CD4-positive, alpha-beta T cell treated with Interleukin-6 at 100 ng/mL for 8 hours (primary cell): ENCODE measurements at places on chromosomes 6 and 20.

DNA sequence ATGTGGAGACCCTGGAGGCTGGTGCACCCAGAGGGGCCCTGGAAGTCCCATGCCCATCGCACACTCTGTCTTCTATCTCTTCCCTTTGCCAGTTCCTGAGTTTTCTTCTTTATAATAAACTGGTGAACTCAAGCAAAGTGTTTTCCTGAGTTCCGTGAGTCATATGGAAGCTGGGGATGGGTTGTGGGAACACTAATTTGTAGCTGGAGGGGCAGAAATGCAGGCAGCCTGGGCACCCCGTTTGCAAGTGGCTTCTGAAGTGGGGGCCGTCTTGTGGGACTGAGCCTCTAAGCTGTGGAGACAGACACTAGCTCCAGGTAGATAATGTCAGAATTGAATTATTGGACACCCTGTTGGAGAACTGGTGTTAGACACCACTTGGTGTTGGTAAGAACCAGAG is 3.2 kb upstream of the PPP1R3G start:
- no peak for DNase-seq

DNA sequence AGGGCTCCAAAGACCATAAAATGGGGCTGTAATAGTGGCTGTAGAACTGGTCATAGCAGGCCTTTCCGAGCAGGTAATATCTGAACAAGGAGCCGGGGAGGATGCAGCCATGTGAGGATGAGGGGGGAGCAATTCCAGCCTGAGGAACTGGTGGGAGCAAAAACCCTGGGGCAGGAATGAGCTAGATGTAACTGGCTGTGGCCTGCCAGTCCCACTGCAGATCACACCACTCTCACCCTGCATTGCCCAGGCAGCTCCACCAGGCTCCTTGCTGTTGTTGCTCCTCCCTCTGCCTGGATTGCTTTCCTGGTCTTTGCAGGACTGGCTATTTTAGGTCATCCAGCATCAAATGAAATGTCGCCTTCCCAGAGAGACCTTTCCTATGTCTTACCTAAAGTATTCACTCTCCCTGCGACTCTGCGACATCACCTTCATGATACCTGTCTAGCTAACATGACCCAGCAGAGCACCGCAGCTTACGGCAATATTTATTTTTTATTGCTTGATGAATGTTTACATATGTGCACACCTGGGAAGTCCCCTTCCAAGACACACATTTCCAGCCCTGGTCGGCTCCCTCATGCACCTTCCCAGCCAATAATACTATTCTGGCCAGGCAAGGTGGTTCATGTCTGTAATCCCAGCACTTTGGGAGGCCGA is 2.4 kb upstream of the ZFP64 start:
- no peak for DNase-seq

GRCh38 chr6:56359201-56359899 is 112.0 kb upstream of the COL21A1 start:
- DNase-seq = peak; percentile 42

GRCh38 chr6:167462514-167463312 is 137.8 kb downstream of the TTLL2 start:
- DNase-seq = no peak

- peak; percentile 55 for DNase-seq
These were observed 1.6 kb upstream of the PSMB8 start for GRCh38 chr6:32845384-32845884.

- DNase-seq = no peak
These were observed 286.3 kb downstream of the BTBD3 start for GRCh38 chr20:12203981-12204380.

DNA sequence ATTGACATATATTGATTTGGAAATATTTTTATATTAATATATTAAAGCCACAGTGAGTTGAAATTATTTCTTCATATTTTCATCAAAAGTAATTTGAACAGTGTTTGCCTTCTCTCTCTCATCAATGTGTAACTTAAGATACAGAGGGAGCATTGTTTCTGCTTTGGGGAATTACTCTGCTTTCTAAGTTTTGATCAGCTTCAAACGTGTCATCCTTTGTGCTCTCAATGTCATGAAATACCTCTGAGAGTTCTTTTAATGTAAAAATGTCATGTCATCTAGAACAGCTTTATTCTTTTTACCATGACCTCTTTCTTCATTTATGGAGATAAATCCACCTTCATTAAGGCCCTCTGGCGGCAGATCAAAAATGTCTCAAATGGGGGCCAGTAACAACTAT is 259.4 kb upstream of the STXBP5 start:
- no peak for DNase-seq

GRCh38 chr6:134870677-134871498 is 79.0 kb downstream of the ALDH8A1 start:
- no peak for DNase-seq

DNA sequence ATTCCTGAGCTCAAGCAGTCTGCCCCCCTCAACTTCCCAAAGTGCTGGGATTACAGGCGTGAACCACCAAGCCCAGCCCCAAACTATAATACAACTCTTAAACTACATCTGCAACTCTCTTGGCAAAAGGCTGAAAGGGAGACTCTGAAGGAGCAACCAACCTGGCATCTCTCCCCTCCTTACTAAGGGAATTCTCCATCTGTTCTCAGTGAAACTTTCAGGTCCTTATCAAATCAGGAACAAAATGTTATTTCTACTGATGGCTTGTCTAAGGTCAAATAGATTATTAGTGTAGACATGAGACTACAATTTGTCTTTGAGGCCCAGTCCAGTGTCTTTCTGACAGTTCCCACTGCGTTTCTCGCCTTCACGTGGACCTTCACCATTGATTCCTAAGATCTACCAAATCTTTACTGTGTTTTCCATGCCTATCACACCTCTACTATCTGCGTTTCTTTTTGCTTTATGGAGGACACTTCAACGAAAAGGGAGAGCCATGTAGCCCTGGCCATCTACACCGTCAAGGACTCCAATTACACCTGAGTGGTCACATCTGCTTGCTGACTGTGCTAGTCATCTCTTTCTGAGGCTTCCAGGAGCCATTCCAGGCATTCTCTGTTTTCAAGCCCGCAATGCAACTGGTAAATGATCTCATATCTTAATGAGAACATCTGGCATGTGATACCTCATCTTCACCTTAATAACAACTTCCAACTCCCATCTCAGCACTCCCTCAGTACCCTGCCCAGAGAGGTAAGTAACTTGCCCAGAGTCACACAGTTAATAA is 405.7 kb upstream of the CITED2 start:
- DNase-seq = no peak

DNA sequence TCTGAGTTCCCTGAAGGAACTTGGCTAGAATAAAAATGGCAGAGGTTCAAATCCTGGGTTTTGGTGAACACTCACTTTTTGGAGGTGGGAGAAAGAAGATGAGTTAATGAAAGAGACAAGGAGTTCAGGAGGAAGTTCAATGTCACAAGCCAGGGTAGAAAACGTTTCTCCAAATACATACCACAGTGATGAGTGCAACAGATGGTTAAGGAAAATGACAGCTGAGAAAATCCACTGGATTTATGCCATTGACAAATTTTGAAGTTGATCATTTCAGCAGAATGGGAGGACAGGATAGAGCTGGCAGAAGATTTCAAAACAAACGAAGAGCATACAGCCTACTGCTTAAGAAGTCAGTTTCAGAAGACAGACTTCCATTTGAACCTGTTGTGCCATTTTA is 122.7 kb downstream of the GFRAL start:
- no peak for DNase-seq

DNA sequence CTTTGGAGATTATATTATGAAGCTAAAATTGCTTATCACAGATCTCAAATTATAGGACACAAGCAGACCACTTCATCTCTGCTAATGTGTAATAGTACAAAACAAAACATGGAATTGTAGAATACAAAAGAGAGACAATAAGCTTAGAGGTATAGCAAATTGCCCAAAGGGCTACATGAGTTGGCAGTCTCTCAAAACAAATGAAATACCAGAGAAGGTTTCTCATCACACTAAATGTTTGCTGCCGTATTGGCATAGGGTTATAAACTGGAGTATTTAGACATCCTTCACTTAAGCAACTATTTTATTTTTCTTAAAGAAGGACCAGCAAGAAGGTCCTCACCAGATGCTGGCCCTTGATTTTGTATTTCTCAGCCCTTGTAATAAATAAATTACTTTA is 5.9 kb upstream of the EYA4 start:
- DNase-seq = no peak

- DNase-seq = no peak
These were observed 574.4 kb upstream of the MAP3K7 start for GRCh38 chr6:91161246-91161645.

DNA sequence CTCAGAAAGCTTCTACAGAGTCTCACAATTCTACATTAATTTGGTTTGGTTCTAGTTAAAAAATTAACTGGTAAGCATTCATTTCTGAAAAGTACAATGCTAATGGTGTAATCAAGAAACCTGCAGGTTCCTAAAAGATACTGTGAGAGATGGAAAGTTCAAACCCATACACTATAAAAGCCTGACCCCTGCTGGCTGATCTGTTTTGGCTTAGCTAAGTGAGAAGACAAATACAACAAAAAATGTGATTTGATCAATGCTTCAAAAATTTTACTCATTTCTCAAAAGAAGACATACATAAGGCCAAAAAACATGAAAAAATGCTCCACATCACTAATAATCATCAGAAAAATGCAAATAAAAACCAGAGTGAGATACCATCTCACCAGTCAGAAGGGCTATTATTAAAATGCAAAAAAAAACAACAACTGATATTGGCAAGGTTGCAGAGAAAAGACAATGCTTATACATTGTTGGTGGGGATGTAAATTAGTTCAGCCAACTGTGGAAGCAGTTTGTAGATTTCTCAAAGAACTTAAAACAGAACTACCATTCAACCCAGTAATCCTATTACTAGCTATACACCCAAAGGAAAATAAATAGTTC is 102.8 kb downstream of the MOXD1 start:
- DNase-seq = peak; percentile 3

GRCh38 chr6:1424306-1424927 is 35.0 kb downstream of the FOXF2 start:
- no peak for DNase-seq

DNA sequence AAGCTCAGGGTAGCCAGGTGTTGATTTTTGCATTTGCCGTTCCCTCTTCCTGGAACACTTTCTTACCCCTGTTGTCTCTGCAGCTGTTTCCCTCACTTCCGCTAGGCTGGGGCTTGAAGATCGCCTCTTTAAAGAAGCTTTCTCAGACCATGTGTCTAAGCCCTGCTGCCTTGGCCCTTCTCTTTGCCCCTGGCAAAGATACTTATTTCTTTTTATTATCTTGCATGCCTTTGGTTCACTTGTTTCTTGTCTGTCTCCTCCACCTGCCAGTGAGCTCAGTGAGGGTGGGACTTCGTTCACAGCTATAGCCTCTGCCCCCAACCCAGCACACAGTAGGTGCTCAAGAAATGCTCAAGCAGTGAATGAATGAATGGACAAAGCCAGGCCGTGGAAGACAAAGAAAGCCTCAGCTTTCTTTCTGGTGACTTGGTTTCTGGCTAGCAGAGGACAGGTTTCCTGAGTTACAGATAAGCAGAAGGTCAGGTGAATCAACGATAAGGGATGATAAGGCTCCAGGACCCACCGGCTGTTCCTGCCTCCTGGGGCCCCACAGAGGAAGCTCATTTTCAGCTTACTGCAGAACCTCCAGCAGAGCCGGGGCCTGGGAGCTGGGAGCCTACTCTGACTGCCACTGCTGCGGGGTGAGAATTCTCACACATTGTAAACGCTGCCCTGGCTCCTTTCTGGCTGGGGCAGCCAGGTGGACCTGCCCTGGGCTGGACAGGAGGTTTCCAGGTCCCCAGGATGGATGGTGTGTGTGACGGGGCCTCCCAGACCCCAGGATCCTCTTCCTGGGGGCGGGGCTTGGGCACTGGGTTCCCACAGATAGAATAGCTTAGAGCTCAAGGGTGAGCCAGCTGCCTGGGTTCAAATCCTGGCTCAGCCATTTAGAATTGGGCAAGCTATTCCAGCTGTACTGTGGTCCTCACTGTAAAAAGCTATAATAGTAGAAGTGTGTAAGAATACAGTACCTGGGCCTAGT is 29.8 kb downstream of the SNAI1 start:
- no peak for DNase-seq

GRCh38 chr6:128803911-128804310 is 79.0 kb upstream of the LAMA2 start:
- DNase-seq = no peak
